LHCN-M2 (cell line): ENCODE measurements at places on chromosomes 1 and 21.

DNA sequence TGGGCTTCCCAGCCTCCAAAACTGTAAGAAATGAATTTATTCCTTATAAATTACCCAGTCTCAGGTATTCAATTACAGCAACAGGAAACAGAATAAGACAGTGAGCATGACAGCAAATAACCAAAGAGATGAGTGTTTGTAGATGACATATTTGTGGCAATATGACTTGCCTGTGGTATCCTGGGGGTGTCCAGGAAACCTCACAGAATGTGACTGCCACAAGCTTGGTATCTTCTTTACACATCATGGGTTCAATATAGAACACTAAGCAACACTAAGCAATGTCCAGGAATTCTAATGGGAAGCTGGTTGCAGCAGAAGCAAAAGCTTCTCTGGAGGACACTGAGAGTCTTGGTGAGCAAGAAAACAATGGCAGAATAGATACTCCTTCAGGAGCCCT, 236.4 kb upstream of the BEND5 start:
- DNase-seq = no peak

DNA sequence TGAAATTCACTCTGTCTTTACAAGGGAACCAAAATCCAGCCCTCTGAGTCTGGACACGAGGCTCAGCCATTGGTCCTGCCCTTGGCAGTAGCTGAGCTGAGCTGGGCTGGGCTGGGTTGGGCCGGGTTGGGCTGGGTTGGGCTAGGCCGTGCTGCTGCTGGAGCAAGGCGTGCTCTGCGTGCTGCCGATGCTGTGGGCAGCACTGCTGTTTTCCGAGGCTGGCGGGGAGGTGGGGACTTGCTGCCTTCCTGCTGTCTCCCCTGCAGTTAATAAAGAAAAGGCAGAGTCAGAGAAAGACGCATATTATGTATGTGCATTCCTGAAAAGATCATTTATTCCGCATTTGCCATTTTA, 182.9 kb downstream of the CDC7 start:
- no peak for DNase-seq

DNA sequence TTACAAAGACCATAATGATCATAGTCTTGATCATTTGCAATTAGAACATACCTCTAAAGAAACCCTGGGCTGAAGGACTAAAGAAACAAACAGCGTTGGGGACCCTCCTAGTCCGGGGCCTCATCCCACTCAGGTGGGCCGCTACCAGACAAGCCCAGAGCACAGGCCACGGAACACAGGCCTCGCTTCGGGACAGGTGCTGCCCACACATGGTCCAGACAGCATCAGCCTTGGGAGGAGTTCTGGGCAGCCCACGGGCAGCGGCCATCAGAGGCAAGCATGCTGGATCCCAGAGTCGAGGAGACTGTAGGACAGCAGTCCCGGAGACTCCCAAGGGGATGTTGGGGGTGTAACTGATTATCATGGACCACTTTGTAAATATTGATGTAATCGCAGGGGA, 4.9 kb downstream of the C2CD2 start:
- DNase-seq = no peak

DNA sequence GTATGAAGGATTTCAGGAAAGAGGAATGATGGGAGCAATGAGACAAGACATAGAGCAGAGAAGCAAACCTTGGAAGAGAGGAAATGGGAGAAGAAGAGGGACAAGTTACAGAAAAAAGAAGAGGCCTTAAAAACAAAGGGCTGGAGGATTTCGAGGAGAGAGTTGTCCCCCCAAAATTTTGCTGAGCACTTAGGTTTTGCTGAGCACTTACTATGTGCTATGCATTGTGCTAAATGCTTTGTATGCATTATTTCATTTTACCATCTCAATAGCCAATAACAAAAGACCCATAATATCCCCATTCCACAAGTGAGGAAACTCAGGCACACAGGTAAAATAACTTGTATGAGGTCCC, 2.5 kb upstream of the TRIM63 start:
- DNase-seq = no peak

- DNase-seq = no peak
These were observed 4.6 kb downstream of the TNFRSF1B start for GRCh38 chr1:12171206-12172041.

DNA sequence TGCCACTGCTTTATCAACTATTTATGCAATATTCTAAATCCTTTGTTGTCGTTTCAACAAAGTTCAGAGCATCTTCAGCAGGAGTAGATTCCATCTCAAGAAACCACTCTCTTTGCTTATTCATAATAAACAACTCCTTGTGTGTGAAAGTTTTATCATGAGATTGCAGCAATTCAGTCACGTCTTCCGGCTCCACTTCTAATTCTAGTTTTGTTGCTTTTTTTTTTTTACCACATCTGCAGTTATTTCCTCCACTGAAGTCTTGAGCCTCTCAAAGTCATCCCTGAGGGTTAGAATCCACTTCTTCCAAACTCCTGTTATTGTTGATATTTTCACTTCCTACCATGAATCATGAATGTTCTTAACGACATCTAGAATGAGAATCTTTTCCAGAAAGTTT, 14.8 kb upstream of the ETS2 start:
- no peak for DNase-seq

- peak; percentile 74 for DNase-seq
These were observed 480.9 kb upstream of the ZRANB2 start for GRCh38 chr1:71561729-71562128.

GRCh38 chr1:155272466-155273342, 600 bp downstream of the CLK2 start:
- peak; percentile 61 for DNase-seq

- DNase-seq = no peak
These were observed 455 bp downstream of the BSDC1 start for GRCh38 chr1:32393832-32394140.

GRCh38 chr1:94105957-94106529, 14.9 kb downstream of the ABCA4 start:
- peak; percentile 38 for DNase-seq

GRCh38 chr1:86552376-86552775, 5.5 kb downstream of the CLCA4 start:
- DNase-seq = no peak

DNA sequence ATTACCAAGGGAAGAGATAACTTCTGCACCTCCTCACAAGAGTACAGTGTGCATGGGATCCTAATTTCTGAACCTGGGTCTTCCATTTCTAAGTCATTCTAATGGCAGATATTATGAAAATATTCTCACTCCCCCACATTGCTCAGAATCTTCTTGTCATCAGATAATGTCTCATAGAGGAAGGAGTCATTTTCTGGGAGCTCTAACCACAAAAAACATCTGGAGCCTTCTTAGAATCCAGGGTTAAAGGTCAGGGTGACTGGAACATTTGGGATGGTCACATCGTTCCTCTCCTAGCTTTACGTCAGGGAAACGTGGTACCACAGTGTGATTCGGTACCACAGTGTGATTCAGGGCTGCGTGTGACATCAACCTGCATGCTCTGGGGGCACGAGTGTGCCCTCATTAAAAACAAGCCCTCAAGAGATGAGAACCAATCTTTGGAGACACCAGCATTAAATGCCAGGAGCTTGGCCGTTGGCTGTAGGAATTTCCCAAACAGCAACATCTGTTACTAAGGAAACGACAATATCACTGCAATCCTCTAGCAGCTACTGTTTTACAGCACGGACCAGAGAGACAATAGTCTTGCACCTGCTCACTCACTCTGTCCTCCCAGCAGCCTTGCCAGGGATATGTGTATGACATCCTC, 179.1 kb downstream of the PSMG1 start:
- DNase-seq = peak; percentile 72

- no peak for DNase-seq
These were observed 274.4 kb downstream of the RPS6KC1 start for GRCh38 chr1:213325482-213325881.

DNA sequence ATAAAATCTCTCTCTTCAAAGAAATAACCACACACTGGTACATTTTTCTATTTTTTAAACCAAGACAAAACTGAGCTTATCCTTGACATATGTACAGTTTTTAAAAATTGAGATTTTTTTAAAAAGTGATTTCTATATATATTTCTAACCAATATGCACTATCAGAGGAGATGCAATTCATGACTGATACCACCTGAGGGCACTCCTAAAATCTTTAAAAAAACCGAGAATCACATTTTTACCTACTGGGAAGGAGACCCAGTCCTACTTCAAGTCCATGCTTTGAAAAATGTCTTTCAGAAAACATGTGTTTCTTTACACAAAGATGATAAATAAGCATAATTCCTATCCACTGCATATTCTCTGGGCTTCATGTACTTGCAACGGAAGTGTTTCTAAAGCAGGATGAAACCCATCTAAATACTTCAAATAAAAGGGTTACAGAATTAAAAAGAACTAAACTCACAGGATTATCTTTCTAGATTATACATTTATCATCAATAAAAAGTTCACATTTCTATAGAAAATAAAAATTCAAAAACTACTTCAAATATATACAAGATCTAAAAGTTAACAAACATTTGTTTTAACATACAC, 98.6 kb downstream of the ENAH start:
- peak; percentile 33 for DNase-seq

DNA sequence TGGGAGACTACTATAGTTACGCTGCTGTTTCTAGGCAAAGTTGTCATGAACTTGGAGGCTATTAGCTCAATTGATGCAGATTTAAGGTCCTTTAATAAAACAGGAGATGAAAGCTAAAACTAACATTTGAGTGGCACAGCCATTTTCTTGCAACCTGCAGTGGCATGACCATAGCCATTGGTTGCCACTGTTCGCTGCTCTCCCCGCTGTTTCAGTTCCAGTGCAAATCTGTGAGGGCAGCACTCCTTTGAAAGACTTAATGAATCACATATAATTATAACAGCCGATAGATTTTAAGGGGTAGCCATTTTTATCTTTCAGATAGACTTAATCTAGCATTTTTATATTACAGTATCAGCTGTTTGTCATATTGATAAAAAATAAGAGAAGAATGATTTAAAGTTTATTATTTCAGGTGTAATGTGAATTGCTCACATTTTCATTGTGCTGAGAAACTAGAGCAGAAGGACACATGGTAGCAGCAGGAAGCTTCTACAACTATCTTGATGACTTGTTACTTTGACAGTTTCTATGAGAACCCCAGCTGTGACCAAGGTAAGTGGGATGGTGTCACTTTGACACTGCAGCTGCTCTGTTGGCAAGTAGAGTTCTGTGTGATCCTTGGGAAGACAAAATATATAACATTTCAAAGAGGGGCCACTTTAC, 203.7 kb downstream of the PLA2G4A start:
- DNase-seq = no peak

GRCh38 chr1:14598498-14599182, at the start of gene KAZN:
Gene KAZN, plus strand, starts transcription at chr1:14598685.
- DNase-seq = no peak

- DNase-seq = no peak
These were observed 665.8 kb upstream of the CAMK1G start for GRCh38 chr1:208917723-208918122.

DNA sequence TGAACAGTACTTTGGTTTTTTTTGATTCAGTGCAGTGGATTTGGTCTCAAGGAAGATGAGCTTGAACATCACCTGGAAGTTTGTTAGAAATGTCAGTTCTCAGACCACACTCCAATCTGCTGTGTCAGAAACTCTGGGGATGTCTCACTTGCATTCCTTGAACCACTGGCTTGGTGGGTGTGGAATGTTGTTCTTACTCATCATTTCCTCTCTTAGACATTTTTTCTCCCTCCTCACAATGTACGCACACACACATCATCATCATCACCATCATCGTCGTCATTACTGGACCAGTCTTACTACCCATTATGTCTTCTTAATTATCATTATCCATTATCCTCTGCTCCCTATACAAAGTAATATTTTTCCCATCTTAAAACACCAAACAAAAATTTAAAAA, 91.9 kb upstream of the KCNK2 start:
- DNase-seq = peak; percentile 90

GRCh38 chr1:211630236-211631081, 45.0 kb downstream of the NEK2 start:
- no peak for DNase-seq

GRCh38 chr1:167465018-167465417, 53.3 kb downstream of the CD247 start:
- DNase-seq = no peak

GRCh38 chr1:90911353-90911752, 110.5 kb downstream of the ZNF644 start:
- DNase-seq = no peak

DNA sequence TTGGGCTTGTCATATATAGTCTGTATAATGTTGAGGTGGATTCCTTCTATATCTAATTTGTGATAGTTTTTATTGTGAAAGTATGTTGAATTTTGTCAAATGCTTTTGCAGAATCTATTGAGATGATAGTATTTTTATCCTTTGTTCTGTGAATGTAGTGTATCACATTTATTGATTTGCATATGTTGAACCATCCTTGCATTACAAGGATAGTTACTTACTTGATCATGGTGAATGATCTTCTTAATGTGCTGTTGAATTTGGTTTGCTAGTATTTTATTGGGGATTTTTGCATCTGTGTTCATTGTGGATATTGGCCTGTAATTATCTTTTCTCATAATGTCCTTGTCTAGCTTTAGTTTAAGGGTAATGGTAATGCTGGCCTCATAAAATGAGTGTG, 8.3 kb downstream of the FGGY start:
- DNase-seq = no peak

DNA sequence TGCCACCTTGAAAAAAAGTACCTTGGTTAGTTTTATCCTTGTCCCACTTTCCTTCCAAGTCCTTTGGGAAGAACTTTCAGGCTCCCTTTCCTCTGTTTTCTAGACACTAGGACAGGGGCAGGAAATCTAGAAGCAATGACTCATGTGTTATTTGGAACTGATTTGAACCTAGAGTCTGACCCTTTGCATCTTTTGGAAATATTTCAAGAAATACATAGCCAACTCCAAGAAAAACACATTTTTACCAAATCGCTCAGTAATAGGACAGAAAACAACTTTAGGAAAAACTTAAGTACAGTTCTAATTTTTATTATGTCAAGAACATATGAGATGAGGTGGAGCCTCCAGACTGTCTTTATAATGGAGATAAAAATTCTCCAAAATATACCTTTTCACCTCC, 292.4 kb downstream of the PTBP2 start:
- DNase-seq = peak; percentile 77
